Temporal lobe (tissue), 4 donors: ENCODE measurements at places on chromosomes 16 and 17. TPM values are rescaled to one million over a fixed set of nuclear protein-coding genes. Genes with fewer than 3 reads are reported as not detected.

SNAI3 gene
- under 0.01 TPM for total RNA-seq

DNAJA2 gene
- total RNA-seq: 60.2 TPM

TP53TG3C gene
- total RNA-seq: not detected

CBX2 gene
- total RNA-seq: 5.7 TPM

SLC16A5 gene
- 0.98 TPM for total RNA-seq
